Stimulated activated CD4-positive, alpha-beta T cell treated with anti-CD3 and anti-CD28 coated beads, TNF-alpha, amount 100 ng/mL, for 24 hours (primary cell): ENCODE measurements at places on chromosomes 5 and 9.
A peak's percentile ranks its signal among the peaks of the same experiment; 100 is the strongest.

GRCh38 chr9:129886226-129887174 is 51.2 kb downstream of the USP20 start:
- DNase-seq, result peak; percentile 59

GRCh38 chr5:8436924-8437323 is 568.0 kb downstream of the MTRR start:
- DNase-seq, result no peak

GRCh38 chr5:150034662-150035061 is 34.1 kb downstream of the HMGXB3 start:
- no peak for DNase-seq

GRCh38 chr5:51227963-51228470 is 155.2 kb upstream of the ISL1 start:
- no peak for DNase-seq

DNA sequence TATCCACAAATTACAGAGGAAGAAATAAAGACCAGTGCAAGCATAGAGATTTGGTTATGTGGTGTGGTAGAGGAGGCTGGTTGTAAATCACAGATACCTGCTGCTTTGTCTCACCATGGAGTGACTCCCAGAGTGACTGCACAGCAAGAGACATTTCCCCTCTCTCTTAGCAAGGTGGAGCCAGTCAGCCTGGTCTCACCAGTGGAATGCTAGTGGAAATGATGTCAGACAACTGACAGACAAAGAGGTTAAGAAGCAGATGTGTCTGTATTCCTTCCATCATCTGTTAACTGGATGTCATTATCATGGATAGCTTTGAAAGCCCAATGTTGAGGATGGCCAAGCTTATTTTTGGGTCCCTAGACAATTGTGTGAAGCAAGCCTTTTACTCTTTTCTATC is 509.4 kb upstream of the SEMA6A start:
- no peak for DNase-seq

DNA sequence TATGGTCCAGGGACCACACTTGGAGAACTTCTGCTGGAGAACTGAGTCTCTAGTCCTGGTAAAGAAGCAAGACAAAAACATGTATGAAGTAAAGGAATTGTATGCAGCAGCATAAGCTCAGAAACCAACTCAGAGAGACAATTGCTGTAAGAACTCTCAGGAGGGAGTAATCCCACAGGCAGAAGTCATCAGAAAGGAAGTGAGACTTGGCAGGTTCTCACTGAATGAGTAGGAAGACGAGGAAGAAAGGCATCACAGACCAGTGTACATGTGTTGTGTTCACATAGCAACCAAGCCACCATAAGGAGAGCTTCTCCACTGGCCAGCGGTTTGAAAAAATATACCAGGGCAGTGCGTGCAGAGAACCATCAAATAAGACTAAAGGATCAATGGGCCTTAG is 57.9 kb upstream of the FST start:
- no peak for DNase-seq
